ENCODE measurements at places on chromosomes 3 and 15. TPM values are rescaled to one million over a fixed set of nuclear protein-coding genes. Genes with fewer than 3 reads are reported as not detected.
A peak's percentile ranks its signal among the peaks of the same experiment; 100 is the strongest.

GMPPB gene
- total RNA-seq, result 15.1 TPM

LRRK1 gene
- 2.9 TPM for total RNA-seq

CHRM5 gene
- not detected for total RNA-seq

SAMD7 gene
- not detected for total RNA-seq

CCR9 gene
- total RNA-seq, result not detected

- no peak for DNase-seq
These were observed 55.0 kb upstream of the EPHA3 start for GRCh38 chr3:89052386-89052785.

GRCh38 chr3:98994128-98994762, 92.8 kb upstream of the DCBLD2 start:
- DNase-seq, result peak; percentile 48

GRCh38 chr3:146159037-146159436, 1.9 kb downstream of the PLOD2 start:
- DNase-seq, result no peak

DNA sequence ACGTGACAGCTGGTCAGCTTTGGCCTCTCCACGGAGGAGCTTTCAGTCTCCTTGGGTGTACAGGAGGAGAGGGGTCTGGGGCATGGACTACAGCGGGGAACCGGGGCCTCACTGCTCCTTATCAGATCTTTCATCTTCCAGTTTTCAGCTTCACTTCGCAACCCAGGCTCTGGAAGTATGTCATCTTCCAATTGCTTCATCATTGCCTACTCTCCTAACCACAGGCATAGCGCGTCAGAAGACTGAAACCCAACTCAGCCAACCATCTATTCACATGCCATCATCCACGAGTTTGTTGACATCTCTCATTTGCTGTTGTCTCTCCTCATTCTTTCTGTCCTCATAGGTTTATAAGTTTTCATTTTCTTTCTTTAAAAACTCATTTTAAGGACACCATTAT, 119.5 kb downstream of the MYLK start:
- DNase-seq, result no peak

DNA sequence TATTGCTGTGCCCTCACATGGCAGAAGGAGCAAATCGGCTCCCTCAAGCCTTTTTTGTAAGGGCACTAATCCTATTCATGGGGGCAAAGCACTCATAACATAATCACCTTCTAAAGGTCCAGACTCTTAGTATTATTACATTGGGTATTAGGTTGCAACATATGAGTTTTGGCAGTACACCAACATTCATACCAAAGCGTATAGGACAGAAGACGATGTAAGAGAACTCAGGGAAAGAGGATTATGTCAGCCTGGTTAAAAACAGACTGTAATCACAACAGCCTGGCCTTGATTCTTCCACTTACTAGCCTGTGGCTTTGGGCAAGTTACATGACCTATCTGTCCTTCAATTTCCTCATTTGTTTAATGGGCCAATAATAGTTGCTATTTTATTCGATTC, 828.5 kb upstream of the NECTIN3 start:
- DNase-seq, result peak; percentile 24

GRCh38 chr3:77513542-77513941, 473.6 kb downstream of the ROBO2 start:
- DNase-seq, result no peak

- no peak for DNase-seq
These were observed 320.1 kb downstream of the PYDC2 start for GRCh38 chr3:191781044-191781443.

GRCh38 chr3:129317848-129318247, 39.2 kb downstream of the HMCES start:
- DNase-seq, result no peak

- DNase-seq, result no peak
These were observed 223.5 kb upstream of the PROK2 start for GRCh38 chr3:72008226-72008996.

DNA sequence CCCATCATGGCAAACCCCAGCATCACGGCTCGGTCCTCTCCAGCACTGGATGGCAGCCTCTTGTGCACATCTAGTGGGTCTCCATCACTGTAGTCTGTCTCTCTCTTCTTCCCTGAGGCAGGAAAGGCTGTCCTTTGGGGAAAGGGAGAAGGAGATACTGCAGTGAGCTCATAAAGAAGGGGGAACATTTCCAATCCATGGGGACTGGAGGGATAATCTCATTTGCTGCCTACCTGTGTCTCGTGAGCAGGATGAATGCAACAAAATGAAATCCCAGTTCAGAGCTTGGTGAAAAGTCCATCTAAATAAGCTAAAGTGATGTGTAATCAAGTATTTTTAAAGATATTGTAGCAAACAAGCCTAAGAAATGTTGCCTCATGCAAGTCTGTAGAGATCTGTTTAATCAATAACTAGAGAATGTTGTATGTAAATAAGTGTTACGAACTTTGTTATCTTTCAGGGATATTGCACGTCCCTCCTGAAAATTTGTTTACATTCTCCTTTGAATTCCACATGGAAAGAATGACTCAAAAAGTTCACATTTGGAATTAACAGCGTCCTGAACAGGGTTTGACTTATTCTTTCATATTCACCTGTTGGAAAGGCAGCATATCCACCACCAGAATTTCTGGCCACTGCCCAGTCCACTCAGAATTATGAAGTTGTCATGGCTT, at the start of gene KCNMB3:
TSS of gene KCNMB3 (minus strand) at position 312 of the 674 bp plus-strand sequence. CDS start at position 188, 124 bp downstream.
- DNase-seq, result no peak

GRCh38 chr15:31869686-31870307, 160.5 kb upstream of the CHRNA7 start:
- DNase-seq, result no peak

DNA sequence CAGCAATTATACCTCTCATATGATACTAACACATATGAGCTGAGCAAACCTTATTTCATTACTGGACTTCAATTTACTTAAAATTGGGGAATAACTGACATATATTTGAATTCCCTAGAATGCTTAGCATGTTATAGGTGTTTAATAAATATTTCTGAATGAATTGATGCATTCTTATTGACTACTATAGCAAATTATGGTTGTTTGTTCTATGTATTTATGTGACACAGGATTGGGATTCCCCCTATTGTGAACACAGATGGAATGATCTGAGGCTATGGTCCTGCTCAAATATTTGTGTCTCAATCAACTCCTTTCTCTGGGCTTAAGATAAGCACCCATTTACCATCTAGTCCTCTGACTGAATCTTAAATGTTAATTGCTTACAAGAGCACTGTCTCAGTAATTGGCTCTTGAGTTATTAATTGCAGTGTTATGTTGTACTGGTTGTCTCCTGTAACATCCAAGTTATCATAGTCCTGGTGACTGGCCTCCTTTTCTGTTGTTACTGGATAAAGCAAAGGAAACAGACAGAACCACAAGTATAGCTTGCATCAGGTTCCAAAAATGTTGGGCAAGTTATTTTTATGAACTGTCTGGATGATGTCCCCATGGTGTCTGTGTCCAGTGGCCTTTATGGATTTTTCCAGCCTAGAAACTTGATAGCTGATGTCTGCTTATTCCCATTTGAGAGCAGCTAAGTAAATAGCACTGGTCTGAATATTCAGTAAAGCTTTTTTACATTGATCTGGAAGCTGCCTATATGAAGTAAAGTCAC, 2.3 kb upstream of the UACA start:
- DNase-seq, result no peak

DNA sequence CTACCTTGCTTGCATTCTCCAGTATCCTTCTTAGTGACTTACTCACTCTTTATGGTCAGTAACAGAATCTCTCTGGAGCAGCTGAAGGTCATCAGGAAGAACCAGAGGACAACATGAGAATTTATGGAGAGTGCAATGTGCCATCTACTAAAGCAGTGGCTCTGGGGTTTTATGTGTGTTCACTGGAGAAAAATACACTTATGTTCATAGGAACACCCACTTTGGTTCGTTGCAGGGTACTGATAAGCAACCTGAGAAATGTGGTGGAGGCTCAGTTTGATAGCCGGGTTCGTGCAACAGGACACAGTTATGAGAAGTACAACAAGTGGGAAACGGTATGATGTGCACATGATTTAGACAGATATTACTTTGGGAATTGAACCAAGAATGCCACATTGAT, 12.8 kb downstream of the CPB1 start:
- no peak for DNase-seq

DNA sequence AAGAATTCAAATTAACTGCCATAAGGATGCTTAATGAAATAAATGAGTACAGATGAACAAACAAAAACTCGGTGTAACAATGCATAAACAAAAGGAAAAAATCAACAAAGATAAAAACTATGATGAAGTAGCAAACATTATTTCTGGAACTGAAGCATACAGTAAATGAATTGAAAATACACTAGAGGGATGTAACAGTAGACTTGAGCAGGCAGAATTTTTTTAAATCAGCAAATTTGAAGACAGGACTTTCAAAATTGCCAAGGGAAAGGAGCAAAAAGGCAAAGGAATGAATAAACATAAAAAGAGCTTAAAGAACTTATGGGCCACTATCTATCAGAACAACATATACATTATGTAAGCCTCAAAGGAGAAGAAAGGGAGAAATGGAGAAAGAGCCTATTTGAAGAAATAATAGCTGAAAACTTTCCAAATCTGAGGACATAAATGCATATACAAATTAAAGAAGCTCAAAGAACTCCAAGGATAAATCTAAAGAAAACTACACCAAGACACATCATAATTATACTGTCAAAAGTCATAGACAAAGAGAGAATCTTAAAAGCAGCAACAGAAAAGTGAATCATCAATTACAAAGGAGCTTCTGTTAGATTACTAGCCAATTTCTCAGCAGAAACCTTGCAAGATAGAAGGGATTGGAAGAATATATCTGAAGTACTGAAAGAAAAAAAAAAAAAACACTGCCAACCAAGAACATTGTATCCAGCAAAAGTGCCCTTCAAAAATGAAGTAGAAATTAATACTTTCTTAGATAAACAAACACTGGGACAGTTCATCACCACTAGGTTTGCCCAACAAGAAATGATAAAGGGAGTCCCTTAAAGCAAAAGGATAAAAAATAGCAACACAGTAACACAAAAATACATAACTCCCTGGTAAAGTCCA, 15.5 kb downstream of the TOP2B start:
- no peak for DNase-seq

GRCh38 chr3:47890828-47891612, 88.1 kb downstream of the DHX30 start:
- DNase-seq, result no peak

DNA sequence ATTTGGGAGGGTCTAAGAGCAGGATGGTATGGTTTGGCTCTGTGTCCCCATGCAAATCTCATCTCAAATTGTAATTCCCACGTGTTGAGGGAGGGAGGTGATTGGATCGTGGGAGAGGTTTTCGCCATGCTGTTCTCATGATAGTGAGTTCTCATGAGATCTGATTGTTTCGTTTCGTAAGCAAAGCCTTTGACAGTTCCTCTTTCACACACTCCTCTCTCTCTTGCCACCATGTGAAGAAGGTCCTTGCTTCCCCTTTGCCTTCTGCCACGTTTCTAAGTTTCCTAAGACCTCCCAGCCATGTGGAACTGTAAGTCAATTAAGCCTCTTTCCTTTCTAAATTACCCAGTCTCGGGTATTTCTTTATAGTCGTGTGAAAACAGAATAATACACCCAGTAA, 553.7 kb downstream of the TAFA4 start:
- no peak for DNase-seq

- DNase-seq, result no peak
These were observed 228.4 kb downstream of the DIPK2A start for GRCh38 chr3:144200004-144200403.

DNA sequence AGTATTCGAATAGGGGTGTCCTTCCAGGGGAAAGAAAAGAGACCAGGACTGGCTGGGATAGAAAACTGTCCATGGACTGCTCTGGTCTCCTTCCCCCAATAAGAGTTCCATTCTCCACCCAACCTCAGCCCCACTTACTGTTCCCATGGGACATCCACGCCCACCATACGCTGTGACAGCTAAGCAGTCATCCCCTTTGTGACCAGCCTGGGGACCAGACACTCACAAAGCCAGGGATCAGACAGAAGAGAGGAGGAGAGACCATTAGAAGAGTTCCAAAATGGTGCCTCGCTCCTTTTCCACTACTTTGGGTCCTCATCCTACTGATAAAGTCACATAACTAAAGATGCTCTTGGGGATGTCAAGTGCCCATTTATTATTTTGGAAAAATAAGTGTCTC, 27.6 kb upstream of the GNB5 start:
- DNase-seq, result no peak

Data from H4 (cell line).